ENCODE measurements at places on chromosomes 5 and 9.

DNA sequence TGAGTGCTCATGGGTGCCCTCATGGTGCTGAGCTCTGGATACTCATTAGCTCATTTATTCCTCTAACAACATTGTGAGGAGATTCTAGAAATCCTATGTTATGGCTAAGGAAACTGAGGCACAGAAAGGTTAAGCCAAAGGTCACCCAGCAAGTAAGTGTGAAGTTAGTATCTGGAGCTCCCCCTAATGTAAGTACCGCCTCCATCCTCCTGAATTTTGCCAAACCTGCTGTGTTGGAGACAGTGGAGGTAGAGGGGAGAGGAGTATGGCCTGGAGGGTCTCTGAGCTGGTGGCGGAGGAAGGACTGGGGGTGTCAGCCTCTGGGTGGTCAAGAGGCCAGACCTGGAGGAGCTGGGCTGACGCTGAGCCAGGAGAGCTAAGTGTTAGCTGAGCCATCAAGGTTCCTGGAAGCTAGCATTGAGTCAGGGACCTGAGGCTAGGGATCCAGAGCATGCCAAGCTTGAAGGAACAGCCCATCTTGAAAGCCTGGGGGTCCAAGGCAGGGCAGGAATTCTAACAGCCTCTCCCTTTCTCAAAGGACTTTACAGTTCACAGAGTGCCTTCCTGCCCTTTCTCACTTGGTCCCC, 114.8 kb downstream of the RGS3 start:
- no peak for DNase-seq

- no peak for DNase-seq
Observed at GRCh38 chr5:624951-625230, 12.8 kb downstream of the CEP72 start.

GRCh38 chr5:54309276-54309675, 1.1 kb downstream of the ARL15 start:
- DNase-seq = no peak

DNA sequence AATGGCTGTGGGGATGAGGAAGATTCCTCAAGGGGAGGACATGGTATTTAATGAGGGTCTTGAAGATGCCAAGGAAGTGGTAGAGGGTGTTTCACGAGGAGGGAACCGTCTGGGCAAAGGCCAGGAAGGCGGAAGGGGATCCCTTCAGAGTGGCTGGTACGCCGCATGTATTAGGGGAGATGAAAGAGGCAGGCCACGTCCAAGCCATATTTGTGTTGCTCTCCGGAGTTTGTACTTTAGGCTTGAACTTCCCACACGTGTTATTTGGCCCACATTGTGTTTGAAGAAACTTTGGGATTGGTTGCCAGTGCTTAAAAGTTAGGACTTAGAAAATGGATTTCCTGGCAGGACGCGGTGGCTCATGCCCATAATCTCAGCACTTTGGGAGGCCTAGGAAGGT, 1.2 kb downstream of the FXN start:
- DNase-seq = no peak

- no peak for DNase-seq
Observed at GRCh38 chr5:181107699-181108098, 23.3 kb downstream of the OR2V1 start.

- no peak for DNase-seq
Observed at GRCh38 chr5:181120306-181120705, 10.7 kb downstream of the OR2V1 start.

DNA sequence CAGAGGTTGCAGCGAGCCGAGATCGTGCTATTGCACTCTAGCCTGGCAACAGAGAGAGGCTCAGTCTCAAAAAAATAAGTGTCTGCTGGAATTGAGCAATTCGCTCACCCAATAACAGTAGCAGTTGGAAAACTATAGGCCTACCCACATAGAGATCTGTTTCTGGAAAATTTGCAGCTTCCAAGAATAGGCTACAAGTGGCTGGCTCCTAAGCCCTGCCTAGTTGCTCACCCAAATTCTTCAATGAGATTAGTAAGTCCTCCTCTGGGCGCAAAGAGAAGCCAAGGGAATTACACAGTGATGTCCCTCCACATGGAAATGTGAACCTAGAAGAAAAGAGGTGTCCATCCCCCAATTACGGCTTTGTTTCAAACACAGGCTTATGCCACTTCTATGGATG, 42.6 kb upstream of the RNF38 start:
- no peak for DNase-seq

DNA sequence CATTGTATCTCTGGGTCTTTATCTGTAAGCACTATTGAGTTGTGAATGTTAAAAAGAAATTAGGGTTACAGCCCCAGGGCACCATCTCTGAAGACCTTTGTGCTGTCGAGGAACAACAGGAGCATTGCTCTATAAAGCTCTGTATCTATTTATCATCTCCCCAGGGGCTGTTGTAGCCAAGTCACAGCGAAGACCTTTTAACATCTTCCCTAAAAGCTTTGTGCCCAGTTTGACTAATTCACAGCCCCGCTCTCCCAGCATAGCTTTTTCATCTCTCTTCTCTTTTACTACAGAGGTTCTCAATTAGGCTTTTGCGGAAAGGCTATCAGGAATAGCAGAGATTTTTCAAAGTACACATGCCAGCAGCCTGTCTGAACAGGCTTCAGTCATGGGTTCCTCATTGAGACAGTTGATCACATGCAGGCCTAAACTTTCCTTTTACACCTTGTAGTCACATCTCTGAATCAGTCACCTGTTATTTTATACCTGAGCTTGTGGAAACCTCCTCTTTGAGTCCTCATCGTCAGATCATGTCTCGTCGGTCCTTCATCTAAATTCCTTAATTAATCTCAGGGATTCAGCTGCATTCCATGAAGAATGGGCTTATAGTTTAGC, 140.5 kb downstream of the NPR3 start:
- DNase-seq = no peak

DNA sequence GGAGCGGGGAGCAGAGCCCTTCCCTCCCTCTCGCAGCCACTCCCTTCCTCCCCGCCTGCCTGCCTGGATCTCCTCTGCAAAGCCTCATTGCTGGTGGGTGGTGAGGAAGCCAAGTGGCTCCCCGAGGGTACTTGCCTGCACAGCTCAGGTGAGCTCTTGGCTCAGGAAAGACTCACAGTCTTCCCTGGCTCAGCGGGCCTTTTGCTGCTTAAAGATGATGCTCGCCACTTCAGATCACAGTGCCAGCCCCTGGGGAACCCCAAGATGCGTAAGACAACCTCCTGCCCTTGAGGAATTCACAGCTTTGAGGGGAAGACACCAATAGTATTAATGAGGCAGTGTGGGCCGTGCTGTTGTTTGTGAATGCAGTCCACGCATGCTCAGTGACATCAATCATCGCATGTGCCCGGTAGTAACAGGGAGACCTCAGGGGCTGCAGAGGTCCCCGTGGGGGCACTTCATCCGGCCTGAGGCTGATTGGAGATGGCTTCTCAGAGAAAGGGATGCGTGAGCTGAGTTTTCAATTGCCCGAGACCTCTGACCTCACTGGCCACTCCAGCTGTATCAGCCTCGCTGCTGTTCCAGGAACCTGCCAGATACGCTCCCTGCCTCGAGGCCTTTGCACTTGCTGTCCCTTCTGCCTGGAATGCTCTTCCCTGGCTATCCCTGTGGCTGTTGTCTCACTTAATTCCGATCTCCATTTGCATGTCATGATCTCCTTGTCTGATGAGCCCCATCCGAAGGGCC, 36.8 kb downstream of the ERGIC1 start:
- peak; percentile 64 for DNase-seq

- no peak for DNase-seq
Observed at GRCh38 chr5:175290379-175290778, 153.6 kb downstream of the DRD1 start.

GRCh38 chr5:149656576-149657182, 73.4 kb upstream of the PPARGC1B start:
- peak; percentile 67 for DNase-seq

DNA sequence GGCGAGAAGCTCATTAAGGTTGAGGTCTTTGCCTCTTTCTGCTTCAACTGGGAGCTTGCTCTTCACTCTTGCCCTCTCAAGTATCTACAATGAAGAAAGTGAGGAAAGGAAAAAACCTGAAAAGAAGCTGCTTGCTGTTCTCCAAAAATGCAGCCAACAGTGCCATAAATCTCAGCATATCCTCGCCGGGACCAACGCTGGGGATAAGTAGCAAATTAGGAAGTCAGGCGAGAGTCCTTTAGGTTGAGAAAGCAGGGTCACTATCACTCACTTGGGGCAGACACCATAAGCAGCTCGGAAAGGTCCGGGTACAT, 399 bp downstream of the NUP155 start:
- DNase-seq = no peak

- peak; percentile 54 for DNase-seq
Observed at GRCh38 chr9:92180669-92181181, 65.5 kb upstream of the SPTLC1 start.

GRCh38 chr9:98551511-98552286, 157.0 kb downstream of the GABBR2 start:
- no peak for DNase-seq

- DNase-seq = peak; percentile 48
Observed at GRCh38 chr9:106885451-106885850, 22.5 kb downstream of the ZNF462 start.

GRCh38 chr9:30522061-30522460, 1862.4 kb upstream of the ACO1 start:
- no peak for DNase-seq

- DNase-seq = no peak
Observed at GRCh38 chr5:66406761-66407336, 189.3 kb upstream of the MAST4 start.

DNA sequence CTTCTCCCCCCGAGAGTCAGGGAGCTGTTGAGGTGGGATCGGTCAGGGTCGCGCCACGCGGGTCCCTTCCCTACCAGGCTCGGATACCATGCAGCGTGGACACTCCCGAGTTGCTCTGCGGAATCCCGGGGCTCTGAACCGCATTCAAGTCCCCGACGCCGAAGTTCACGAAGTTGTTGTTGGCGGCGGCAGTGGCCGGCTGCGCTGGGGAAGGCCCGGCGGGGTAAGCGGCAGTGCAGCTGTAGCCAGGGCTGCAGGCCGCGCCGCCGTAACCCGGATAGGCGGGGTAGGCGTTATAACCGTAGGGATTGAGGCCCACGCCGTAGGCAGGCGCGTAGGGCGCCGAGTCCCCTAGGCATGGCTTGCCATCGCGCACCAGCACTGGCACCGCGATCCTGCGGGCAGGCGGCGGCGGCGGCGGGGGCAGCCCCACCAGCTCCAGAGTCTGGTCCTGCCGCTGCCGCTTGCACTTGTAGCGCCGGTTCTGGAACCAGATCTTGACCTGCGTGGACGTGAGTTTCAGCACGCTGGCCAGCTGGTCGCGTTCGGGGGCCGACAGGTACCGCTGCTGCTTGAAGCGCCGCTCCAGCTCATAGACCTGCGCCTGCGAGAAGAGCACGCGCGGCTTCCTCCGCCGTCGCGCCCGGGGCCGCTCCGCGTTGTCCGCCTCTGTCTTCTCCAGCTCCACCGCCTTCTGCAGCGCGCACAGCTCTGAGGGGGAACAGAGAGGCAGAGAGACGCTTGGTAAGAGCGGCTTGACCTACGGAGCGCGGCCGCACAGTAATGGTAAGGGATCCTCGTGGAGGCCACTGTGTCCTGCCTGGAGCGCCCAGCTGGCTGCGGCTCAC, 2.3 kb downstream of the NKX2-5 start:
- DNase-seq = no peak

DNA sequence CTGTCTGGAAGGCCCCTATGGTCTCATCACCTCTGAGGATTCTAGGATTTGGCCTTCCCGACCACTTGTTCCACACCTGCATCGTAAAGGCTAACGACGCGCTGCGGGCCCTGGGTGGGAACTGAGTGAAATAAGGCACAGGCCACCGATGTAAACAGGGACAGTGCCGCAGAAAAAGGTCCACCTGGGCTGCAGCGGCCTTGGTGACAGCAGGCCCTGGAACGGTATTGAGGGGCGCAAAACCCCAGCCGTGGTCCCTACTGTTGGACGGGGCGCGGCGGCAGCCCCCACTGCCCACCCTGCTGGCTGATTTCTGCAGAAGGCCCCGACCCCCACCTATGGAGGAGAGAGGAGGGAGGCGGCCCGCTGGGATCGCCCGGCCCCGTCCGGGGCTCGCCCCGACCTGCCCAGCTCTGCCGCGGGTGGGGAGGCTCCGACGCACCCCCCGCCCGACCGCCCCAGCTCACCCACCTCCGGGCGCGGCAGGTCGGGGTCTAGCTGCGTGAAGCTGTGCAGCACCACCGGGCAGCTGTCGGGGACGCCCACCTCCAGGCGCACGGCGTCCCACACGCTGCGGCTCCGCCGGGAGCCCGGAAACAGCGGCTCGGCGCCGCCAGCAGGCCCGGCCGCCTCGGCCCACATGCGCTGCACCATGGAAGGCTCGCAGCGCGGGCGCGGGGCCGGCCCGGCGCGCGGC, 391 bp downstream of the RALGDS start:
- DNase-seq = no peak

GRCh38 chr9:120663380-120663779, 50.9 kb downstream of the MEGF9 start:
- peak; percentile 31 for DNase-seq

DNA sequence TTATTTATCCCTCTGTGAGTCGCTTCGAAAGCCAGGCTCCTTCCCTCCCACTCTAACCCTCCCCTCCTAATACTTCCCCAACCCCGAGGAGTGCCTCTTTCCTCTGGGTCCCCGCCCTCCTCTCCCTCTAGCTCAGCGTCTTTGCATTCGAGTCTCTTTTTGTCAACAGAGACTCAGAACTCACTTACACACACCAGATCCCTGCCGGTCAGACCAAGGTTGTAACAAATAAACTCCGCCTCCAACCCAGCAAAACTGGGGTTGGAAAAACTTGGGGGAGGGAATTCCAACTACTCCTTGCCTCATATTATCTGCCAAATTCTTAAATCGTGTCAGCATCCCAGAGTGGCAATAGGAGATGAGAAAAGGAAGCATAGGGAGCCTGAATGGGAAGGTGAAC, at the start of gene HTR1A:
Gene HTR1A, minus strand, starts transcription at position 167 of the 400 bp plus-strand sequence. CDS start 726 bp downstream, outside the sequence.
- no peak for DNase-seq

DNA sequence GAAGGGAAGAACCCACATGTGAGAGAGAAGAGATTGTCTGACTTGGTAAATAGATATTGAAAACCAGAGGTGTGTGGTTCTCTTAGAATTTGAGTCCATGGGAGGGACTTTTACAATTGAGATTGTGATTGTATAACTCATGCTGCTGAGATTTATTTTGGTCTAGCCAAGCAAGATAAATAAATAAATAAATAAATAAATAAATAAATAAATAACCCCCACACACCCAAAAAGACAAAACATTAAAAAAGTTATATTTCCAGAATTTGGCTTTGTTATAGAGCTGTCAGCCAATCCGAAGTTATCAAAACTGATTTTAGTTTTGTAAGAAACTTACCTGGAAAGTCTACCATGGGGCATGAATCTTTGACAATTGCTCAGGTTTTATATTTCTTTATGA, 416.6 kb downstream of the ZSWIM6 start:
- no peak for DNase-seq

Measured in suppressor macrophage treated with lipopolysaccharide for 4 hours (primary cell).